Myocyte (in vitro differentiated cells): ENCODE measurements at places on chromosomes 4 and X. TPM values are rescaled to one million over a fixed set of nuclear protein-coding genes. Genes with fewer than 3 reads are reported as not detected.

DNA sequence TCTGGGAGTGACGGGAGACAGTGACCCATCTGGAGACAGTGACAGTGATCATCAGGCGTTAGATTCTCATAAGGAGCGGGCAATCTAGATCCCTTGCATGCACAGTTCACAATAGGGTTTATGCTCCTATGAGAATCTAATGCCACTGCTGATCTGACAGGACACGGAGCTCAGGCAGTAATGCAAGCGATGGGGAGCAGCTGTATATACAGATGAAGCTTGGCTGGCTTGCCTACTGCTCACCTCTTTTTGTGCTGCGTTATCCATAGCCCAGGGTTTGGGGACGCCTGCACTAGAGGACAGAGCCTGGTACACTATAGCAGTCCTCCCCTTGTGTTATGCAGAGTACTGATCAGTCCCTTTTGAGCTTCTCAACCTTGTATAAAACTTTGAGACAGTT, 23.5 kb downstream of the NFKB1 start:
- DNase-seq = no peak

GRCh38 chrX:74449937-74450330, 28.6 kb downstream of the SLC16A2 start:
- no peak for DNase-seq

DNA sequence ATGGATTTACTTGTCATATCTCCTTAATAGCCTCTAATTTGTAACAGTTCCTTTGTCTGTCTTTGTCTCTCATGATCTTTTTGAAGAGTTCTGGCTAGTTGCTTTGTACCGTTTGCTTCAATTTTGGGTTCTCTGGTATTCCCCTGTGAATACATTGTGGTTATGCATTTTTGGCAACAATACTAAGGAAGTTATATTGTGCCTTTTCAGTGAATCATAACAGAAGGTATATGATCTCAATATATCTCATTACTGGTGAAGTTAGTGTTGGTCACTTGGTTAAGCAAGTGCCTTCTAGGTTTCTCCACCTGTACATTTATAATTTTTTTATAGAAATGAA, 48.6 kb downstream of the DCLK2 start:
- DNase-seq = no peak

- no peak for DNase-seq
Measured at GRCh38 chr4:3858046-3858730, 92.0 kb downstream of the ADRA2C start.

DNA sequence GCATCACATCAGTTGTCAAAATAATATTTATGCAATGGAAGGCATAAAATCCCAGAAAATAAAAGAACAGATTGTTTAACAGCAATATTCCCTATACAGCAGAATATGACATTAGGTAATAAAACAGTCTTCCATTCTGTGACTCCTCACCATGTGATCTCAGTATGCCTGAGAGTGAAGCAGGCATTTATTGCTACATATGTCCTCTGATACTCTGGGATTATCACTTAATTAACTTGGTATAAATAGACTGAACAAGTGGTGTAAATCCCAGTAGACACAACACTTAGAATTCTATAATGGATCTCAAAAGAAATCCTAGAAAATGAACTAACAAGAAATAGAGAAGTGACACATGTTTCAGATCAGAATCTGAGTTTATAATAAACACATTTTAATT, 841.3 kb downstream of the PDHA2 start:
- no peak for DNase-seq

SPANXA2 gene
- not detected in 2 replicates for total RNA-seq

DNA sequence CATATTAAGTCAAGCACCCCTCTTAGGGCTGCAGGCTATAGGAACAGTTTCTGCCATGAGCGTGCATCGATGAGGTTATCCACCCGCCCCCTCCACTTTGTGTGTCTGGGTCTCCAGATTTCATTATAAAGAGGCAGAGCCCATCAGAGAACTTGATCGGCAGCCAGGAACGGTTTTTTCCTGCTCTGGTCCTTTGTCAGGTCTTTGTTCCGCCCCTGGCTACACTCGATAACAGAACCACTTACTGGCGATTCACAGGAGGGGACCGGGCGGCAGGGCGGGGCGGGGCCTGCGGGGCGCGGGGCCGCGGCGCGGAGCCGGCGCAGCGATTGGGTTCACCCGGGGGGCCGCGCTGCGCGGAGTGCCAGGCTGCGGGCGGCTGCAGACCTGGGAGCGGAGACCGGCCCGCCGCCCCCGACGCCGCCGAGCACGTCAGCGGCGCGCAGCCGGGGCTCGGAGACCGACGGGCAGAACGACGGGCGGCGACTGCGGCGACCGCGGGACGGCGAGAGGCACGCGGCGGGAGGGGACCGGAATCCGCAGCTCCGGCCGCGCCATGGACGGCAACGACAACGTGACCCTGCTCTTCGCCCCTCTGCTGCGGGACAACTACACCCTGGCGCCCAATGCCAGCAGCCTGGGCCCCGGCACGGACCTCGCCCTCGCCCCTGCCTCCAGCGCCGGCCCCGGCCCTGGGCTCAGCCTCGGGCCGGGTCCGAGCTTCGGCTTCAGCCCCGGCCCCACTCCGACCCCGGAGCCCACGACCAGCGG, at the start of gene SLC10A4:
SLC10A4 (plus strand) TSS at position 338 of the 771 bp plus-strand sequence; CDS start at position 557, 219 bp downstream.
- DNase-seq = no peak

GRCh38 chrX:83108278-83108677, 399.8 kb upstream of the POU3F4 start:
- no peak for DNase-seq

GRCh38 chr4:186924723-186925122, 201.1 kb upstream of the FAT1 start:
- DNase-seq = peak; percentile 29

GRCh38 chr4:74260036-74260435, 48.2 kb upstream of the EPGN start:
- DNase-seq = no peak

- DNase-seq = no peak
Measured at GRCh38 chr4:40308528-40309122, 26.5 kb upstream of the CHRNA9 start.

LGI2 gene
- total RNA-seq = not detected in 2 replicates

FUNDC1 gene
- 12.0 and 17.1 TPM in 2 replicates for total RNA-seq

RPL10 gene
- 2,503 and 3,937 TPM in 2 replicates for total RNA-seq

- DNase-seq = peak; percentile 40
Measured at GRCh38 chr4:159141193-159141592, 38.3 kb downstream of the RAPGEF2 start.

DNA sequence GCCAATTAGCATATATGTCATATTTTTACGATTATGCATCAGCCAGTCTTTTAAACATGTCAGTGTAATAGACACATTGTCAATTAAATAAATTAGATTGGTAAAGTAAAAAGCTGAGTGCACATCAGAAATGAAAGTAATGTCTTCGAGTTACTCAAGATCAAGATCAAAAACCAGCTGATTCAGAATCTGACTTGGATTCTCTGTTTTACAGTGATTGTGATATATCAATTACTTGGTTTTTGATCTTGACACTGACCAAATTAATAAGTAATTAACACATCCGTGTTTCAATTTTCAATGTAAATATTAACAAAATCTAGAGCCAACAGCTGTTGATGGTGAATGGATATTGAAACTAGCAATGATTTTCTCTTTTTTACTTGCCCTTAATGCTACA, 311.6 kb downstream of the PDGFC start:
- DNase-seq = no peak

GRCh38 chr4:152673489-152673888, 6.3 kb downstream of the TMEM154 start:
- DNase-seq = no peak

- peak; percentile 61 for DNase-seq
Measured at GRCh38 chrX:136204571-136204970, 46.6 kb downstream of the MAP7D3 start.

DNA sequence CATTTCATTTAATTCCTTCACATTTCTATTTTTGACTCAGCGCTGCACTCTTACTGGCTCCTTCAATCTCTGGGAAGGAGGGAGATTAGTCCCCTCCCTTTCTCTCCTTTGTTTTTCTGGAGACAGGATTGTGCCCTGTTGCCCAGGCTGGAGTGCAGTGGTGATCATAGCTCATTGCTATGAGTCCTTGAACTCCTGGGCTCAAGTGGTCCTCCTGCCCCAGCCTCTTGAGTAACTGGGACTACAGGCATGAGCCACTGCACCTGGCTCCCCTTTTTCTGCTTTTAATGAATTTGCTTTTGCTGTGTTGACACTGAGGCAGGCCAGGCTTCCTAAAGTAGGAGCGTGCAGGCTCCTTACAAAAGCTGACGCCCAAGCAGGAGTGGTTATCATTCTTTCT, 10.5 kb downstream of the TBC1D14 start:
- DNase-seq = no peak

GRCh38 chr4:112402098-112402497, 104.9 kb downstream of the ALPK1 start:
- no peak for DNase-seq

GPRIN3 gene
- 0.10 and 0.35 TPM in 2 replicates for total RNA-seq

DNA sequence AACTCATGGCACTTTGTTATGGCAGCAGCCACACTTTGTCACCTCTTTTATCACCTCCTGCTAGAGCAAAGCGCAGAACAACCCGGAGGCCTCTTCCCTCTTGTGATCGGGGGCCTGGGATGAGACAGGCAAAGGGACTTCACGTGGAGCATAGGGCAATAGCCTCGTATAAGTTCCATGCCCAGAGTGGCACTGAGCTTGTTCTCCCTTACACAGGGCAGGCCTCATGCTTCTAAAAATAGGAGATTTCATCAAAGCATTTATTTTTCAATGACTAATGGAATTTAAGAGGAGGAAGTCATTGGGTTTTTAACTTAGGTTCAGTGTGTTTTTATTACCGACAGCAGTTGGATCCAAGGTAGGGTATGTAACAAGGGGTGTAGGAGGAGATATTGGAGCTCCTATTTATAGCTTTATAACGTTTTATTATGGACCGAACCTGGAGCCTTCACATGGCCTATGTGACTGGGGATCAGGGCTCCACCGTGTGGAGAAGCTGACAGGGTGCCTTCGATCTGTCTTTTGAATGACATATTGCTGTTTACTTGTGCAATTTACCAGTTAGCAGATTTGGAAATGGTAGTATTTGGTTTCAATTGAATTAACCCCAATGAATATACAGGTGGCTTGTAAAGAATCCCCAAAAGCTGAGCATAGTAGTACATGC, 93.8 kb downstream of the SLC2A9 start:
- no peak for DNase-seq

DGAT2L6 gene
- not detected in 2 replicates for total RNA-seq

DNA sequence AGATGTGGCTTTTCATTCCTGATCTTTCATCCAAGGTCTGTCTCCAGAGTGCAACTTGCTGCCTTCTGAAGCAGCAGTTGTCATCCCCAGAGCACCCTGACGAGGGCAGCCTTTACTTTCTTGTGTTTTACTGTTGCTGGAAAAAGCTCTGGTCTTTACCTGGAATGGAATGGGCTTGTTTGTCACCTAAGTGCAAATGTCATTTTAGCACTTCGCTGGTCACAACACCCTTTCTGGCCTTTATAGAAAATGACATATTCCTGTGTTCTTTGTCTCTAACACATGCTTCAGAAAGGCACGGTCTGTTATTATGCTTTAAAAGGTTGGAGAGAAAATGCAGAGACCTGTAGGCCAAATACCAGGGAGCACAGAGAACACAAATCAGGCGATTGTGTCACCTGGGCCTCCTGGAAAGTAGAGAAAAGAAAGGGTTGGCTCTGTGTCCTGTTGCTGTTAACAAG, 332.7 kb upstream of the IGFBP7 start:
- DNase-seq = peak; percentile 4

DNA sequence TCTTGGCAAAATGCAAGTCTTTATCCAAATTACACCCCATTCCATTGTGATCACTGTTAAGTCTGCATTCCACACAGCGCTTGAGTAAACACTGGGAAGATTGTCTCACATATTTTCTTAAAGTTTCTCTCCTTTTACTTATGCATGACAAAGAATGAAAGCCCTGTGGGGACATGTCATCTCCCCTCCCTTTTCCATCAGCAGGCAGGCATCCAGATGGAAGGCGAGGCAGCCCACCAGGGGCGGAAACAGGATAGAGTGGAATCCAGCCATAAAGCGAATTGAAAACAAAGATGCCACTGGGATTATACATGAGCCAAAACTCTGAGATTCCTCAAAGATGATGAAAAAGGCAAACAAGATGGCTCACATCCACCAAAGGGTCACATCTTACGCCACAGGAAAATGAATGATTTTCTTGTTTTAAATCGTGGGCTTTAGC, 78.2 kb downstream of the AFAP1 start:
- DNase-seq = peak; percentile 61

SPACA5 gene
- total RNA-seq = not detected in 2 replicates

DNA sequence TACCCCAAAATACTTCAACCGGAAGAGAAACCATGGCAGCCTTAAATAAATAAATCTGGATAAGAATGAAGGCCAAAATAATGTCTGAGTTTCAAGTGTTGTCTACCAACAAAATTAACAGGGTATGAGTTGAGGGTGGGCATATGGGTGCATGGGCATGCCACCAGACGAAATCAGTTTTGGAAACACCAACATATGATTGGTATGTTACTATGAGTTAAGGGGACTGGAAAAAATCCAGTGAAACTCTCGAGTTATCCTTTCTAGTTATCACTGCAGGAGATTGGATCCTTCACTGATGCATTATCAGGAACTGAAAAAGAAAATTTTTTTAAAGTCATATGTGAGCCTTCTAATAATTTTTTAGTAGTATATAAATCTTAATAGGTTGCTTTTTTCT, 32.4 kb downstream of the NOCT start:
- DNase-seq = no peak

DNA sequence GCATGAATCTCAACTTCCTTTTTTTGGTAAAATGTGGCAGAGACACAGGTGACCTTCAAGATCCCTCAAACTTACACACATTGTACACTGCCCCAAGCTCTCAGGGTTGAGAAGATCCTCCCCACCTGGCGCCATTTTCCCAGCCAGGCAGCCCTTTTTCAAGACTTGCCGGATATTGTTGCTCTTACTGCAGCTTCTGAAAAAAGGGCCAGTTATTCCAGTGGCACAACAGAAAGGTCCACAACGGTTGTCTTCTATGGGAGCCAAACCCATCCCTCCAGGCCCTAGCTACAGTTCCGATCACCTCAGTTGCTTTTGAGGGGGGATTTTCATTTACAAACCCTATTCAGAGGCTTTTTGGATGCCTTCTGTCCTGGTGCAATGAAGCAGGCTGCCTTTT, 101.1 kb downstream of the CHIC2 start:
- no peak for DNase-seq

GRCh38 chr4:169540774-169541173, 71.6 kb downstream of the NEK1 start:
- no peak for DNase-seq

DNA sequence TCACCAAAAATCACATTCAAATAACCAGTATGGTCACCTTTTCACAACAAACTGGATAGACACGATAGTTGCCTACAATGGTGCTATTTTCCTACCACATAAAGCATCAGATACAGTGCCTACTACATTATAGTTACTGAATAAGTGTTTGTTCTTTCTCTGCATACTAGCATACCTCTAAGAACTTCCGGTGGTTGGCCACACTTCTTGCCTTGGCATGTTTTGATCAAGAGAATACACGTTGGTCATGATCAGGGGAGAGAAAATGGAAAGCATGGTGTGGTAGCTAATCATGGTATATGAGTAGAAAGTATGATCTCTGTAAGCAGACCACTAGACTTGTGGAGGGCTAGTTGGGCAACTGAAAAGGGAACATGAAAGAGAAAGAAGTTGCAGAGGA, 322.8 kb upstream of the DIAPH2 start:
- no peak for DNase-seq

GRCh38 chr4:24094726-24095125, 204.9 kb upstream of the PPARGC1A start:
- no peak for DNase-seq

ZNF718 gene
- 4.3 and 4.9 TPM in 2 replicates for total RNA-seq

SSX5 gene
- total RNA-seq = not detected in 2 replicates
